ENCODE measurements at places on chromosomes 11 and 22.

GRCh38 chr11:16921019-16921418 lies 93.2 kb downstream of the PLEKHA7 start:
- no peak for DNase-seq

DNA sequence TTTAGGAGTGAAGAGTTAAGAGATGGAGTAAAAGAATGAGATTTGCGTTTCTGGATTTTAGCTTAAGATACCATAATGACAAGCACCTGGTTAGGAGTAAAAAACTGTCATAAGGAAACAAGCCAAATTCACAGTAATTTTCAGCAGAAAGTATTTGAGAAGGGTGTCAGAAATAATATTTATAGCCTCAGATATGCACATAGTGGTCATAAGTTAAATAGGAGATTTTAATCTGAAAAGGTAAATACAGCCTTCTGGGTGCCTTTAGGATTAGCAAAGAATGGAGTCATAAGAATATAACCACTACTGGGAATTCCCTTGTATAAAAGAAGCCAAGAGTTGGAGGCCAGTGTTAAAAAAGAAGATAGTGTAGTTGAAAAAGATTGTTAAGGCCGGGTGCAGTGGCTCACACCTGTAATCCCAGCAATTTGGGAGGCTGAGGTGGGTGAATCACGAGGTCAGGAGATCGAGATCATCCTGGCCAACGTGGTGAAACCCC lies 160.1 kb downstream of the SWAP70 start:
- no peak for DNase-seq

GRCh38 chr11:76903325-76903724 lies 42.6 kb downstream of the ACER3 start:
- DNase-seq: no peak

DNA sequence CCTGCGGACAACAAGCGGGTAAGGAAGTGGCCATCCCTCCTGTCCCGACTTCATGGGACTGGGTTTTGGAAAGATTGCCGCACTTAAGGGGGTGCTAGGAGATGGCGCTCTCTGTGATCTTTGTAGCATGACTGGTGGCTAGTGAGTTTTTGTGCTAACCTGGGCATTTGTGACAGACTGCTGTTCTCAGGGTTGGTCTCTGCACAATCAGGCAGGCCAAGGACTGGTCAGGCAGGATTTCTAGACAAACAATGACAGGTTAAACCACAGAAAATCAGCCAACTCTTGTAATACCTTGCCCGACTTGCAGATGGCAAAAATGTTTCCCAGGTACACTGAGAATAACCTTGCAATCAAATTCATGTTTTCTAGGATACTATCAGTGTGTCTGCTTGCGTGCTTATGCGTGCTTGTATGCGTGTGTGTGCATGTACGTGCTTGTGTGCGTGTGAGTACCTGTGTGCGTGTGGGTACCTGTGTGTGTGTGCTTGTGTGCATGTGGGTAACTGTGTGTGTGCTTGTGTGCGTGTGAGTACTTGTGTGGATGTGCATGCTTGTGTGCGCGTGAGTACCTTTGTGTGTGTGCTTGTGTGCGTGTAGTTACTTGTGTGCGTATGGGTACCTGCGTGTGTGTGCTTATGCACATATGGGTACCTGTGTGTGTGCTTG lies 25.6 kb upstream of the SORL1-AS1 start:
- no peak for DNase-seq

GRCh38 chr22:38613588-38613987 lies 42.6 kb downstream of the FAM227A start:
- no peak for DNase-seq

DNA sequence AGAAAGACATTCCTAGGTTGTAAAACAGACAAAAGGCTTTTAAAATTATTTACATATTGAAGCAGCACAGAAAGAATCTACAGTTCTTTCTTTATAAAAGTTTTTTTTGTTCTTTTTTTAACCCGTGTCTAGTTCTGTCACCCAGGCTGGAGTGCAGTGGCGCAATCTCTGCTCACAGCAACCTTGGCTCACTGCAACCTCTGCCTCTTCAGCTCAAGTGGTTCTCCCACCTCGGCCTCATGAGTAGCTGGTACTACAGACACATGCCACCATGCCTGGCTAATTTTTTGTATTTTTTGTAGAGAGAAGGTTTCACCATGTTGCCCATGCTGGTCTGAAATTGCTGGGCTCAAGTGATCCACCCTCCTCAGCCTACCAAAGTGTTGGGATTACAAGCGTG lies 3.8 kb upstream of the INCENP start:
- no peak for DNase-seq

GRCh38 chr11:35927682-35928081 lies 16.2 kb upstream of the LDLRAD3 start:
- peak; percentile 3 for DNase-seq

DNA sequence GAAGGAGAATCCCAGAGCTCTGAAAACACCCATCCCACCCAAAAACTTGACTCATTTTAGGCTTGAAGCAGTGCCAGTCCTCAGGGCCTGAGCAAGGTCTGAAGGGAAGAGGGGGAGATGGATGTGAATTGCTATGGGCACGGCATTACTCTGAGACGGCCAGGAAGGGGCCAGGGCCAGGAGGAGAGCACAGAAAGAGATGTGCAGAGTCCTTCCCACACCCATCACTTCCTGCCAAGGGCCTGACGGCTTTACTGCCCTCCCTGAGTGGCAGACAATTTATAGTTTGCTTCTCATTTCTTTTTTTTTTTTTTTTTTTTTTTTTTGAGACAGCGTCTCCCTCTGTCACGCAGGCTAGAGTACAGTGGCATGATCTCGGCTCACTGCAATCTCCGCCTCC lies 22.5 kb downstream of the TAB1 start:
- no peak for DNase-seq

DNA sequence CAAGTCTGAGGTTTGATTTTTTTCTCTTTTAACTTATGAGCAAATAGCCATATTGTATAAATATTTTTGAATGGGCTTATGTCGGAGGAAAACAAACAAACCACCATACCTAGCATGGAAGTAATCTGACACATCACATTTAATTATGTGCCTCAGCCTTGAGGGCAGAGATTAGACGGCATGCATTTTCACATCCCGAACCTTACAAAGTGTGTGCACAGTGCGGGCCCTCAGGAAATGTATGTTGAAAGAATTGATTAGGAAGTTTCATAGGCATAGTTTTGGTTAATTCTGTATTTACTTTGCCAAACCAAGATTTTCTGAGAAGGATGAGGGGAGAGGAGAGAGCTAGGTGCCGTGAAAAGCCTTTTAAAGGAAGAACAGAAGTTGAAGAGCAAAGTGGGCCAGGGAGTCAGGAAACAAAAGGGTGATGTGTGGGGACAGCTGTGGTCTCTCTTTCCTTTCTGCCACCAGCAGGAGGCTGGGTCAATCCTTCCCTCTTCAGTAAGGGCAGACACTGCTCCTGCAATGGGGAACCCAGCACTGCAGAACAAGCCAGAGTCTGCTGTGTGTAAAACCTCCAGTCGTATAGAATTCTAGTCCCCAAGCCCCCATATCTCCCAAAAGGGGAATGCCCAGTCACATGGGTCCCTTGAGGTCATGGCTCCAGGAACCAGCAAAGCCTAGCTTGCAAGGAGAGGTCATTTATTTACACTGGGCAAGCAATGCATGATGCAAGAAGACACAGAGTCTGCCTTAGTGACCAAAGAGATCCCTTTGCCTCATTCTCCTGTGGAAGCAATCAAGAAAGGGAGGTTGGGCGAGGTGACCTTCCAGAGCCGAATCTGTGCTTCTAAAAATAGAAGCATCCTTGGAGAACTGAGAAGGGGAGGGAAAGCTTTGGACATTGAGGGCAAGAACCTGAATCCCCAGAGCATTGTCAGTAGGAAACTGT lies 71.1 kb upstream of the OLFML1 start:
- DNase-seq: no peak

GRCh38 chr22:20130731-20131596 lies 640 bp upstream of the ZDHHC8 start:
- DNase-seq: peak; percentile 31

DNA sequence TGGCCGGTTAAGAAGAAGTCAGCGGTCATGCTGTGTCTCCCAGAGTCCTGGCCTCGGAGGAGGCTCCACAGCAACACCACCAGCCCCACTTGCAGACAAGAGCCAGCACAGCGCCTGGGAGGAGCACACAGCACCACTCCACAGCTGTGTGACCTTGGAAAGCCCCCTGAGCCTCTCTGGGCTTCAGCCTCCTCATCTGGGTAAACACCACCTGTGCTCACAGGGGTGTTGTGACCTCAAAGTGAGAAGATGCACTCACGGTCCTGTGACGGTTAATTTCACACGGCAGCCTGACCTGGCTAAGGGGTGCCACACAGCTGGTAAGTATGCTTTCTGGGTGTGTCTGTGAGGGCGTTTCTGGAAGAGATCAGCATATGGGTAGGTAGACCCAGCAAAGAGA lies 54.7 kb downstream of the PHF21B start:
- DNase-seq: no peak

All from esophagus squamous epithelium (tissue), 5 donors.